NCI-H2081 (cell line): ENCODE measurements at places on chromosomes 2 and 18.

GRCh38 chr18:37393221-37393827, 172.3 kb downstream of the CELF4 start:
- DNase-seq: no peak

- no peak for DNase-seq
Observed at GRCh38 chr2:75333646-75334045, 134.3 kb upstream of the TACR1 start.

GRCh38 chr2:187545238-187545751, 8.9 kb downstream of the TFPI start:
- no peak for DNase-seq

DNA sequence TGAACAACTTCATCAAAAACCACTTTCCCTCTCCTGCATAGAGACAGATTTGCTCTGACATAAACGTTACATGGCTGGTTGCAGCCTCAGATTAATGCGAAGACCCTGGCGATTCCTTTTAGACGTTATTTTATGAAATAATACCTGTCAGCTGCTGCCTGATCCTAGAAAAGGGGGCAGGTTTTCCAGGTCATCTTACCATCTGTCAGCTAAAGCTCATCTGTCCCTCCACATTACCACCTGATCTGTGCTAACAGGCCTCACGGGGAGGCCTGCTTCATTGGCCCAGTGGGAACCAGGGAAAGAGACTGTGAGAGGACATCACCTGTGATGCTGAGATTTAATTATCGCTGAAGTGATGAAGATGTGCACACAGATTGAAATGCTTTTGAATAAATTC, 261.0 kb downstream of the ARHGAP15 start:
- no peak for DNase-seq

DNA sequence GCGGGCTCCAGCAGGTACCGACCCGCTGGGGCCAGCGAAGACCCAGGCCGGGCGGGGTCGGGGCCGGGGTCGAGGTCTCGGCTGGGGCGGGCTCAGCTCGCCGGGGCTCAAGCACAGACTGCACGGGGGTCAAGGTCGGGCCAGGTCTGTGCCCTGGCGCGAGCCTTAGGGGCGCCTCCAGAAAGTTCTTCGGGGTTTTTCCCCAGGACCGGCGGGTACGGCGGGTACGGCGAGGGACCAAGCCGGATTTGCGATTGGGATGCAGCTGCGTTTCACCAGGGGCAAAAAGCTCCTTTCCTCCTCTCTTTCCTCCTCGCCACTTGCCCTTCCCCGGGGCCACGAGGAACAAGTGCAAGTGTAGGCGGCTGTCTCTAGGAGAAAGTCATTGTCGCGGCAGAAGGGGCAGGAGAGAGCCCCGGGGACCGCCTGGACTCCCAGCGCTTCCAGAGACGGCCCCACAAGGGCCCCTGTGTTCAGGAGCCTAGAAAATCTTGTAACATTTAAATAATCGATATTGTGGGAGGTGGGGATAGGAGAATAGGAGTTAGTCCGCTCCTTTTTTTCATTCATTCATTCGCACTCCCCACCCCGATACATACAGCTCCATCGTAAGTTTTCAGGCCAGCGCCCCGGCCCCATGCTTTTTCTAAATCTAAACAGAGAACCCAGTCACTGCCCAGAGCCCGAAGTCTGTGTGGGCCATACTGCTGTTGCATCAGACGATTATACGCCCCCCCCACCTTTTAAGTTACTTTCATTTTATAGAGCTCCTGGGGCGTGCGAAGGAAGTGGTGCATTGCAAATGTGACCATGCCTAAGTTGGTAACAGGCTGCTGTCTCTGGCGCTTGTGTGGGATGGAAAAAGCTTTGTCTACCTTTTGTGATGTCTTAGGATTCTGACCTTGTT, 679 bp downstream of the PMAIP1 start:
- DNase-seq: peak; percentile 37

- DNase-seq: no peak
Observed at GRCh38 chr2:203534621-203535077, 452 bp downstream of the RAPH1 start.

- DNase-seq: no peak
Observed at GRCh38 chr2:172673056-172673683, 62.5 kb upstream of the RAPGEF4 start.

DNA sequence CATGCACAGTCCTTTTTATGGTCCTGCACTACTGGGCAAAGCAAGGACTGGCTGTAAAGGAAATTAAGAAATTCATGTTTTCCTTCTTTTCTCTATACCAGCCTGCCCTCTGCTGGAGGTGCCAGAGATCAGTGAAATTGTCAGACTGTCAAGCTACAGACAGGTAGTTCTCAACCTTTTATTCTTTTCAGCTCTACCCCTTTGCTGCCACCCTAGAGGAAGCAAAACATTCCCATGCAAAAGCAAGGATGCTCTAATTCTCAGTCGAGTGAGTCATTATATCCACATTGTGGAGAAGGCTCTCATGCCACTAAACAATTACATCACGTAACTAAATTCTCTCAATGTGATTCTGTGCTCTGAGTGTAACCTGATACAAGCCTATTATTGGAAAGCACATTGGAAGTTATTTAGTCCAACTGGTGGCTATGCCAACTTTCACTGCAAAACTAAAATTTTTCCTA, 25.0 kb upstream of the RAPGEF4 start:
- DNase-seq: peak; percentile 51

DNA sequence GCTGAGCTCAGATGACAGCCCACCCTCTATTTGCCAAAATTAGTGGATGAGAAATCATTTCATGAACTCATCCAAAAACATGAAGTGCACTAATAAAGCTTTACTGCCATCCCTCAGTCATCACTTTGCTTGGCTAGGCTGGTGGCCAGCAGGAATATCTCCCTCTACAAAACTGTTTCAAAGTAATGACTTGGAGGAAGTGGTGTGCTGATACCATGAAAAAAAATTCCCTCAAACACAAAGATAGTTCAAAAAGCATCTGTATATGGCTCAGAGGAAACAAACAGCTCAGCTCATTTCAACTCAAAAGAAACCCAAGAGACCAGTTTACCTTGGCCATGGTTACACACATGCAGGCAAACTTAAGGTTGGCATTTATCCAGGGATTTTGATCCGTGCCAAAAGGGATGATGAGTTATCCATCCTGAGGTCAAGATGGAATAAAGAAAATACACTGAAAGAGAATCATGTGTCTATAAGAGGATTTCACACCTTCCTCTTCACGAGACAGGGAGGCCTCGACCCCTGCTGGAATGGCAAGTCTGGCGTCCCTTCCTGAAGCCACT, 18.4 kb upstream of the WIPF1 start:
- no peak for DNase-seq

DNA sequence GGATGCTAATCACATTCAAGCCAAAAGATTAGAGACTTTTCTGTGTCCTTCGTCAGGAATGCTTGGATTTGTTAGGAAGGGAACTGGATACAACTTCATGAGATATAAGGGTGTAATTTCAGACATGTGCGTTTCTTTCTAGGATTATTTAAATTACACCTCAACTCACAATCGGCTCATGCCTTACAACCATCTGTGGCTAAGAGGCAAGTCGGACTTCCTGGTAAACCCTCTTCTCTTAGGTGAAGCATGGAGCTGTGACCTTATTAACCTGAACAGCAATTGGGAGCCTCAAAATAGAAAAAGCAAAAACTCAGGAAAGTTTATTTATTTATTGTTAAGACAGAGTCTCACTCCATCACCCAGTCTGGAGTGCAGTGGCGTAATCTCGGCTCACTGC, 61.8 kb downstream of the SEMA4F start:
- no peak for DNase-seq

DNA sequence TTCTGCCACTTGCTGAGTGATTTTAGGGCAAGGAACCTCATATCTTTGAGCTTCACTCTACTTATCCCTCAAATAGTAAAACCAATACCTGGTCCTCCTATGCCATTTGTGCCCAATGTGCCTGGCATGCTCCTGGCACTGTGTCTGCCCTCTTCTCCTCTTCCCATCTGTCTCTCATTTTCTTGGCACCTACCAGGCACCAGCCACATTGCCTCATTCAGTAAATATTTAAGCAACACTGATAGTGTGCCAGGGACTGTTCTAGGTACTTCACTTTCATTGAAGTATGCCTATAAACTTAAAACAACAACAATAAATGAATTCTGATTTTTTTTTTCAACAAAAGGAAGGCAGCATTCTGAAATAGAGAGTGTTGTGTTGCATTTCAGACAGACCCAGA, 15.1 kb upstream of the BOD1L2 start:
- no peak for DNase-seq

DNA sequence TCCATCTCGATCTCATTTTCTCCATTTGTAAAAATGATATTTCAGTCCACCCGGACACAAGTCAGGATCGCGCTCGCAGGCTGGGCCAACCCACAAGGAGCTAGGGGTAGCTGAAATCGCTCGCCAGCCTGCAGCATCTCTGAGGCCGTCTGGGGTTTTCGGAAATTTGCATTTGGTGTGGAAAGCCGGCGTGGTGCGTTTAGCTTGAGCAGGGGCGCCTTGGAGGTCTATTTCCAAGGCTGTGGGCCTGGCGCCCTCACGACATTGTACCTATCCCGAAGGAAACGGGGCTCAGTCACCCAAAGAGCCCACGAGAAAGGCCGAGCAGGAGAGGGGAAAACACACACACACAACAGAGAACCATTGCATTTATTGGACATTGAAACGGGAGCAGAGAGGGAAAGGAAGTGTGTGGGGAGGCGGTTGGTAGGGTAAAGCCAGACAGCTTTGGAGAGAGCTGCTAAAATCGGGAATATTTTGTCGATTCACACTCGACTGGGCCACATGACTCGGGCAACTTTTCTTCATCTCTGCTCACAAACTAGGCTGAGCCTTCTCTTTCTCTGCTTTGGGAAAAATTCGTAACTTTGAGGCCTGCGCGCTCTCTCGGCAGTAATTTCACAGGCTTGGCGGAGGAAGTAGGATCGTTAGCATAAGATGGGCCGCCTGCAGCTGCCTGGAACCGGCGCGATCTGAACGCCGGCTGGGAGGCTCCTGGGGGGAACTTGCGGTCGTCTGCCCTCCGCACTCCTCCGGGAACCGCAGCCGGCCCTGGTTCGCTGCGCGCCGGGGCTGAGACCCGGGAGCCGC, 1.1 kb upstream of the HOXD8 start:
- no peak for DNase-seq

DNA sequence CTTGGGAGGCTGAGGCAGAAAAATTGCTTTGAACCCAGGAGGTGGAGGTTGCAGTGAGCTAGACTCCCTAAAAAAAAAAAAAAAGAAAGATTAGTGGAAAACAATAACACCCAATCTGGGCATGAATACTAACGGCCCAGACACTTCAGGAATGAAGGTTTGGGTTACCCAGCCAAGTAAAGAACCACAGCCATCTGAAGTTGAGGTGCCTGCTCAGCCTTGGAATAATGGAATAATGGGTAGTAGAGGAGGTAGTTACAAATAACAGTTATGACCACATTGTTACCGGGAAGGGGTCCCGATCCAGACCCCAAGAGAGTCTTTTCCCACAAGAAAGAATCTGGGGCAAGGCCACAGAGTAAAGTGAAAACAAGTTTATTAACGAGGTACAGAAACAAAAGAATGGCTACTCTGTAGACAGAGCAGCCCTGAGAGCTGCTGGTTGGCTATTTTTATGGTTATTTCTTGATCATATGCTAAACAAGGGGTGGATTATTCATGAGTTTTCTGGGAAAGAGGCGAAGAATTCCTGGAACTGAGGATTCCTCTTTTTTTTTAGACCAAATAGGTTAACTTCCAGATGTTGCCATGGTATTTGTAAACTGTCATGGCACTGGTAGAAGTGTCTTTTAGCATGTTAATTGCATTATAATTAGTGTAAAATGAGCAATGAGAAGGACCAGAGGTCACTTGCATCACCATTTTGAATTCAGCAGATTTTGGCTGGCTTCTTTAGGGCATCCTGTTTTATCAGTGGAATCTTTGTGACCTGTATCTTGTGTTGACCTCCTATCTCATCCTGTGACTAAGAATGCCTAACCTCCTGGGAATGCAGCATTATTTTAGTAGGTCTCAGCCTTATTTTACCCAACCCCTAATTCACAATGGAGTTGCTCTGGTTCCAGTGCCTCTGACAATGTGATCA, 96.2 kb upstream of the HAAO start:
- DNase-seq: no peak

DNA sequence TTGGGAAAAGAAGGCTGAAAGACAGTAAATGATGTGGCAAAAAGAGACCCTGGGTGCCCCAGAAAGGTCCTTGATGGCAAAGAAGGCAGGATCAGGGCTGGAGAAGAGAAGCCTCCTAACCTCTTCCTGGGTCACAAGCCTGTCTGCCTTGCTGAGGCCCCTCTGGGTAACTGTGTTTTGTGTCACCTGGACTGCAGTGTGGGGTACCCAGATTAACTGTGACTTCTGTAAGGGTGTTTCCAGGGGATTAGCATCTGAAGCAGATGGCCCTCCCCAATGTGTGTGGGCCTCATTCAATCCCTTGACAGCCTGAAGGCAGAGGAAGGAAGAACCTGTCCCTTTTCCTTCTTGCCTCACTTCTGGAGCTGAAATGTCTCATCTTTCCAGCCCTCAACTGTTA, 35.6 kb upstream of the APCDD1 start:
- DNase-seq: no peak

GRCh38 chr18:45755934-45756333, 32.0 kb downstream of the SLC14A1 start:
- no peak for DNase-seq

- DNase-seq: no peak
Observed at GRCh38 chr18:36287653-36288052, 9.9 kb upstream of the FHOD3 start.

- DNase-seq: no peak
Observed at GRCh38 chr2:32007121-32007391, 3.8 kb downstream of the MEMO1 start.

GRCh38 chr2:97733341-97734035, 20.1 kb downstream of the ZAP70 start:
- DNase-seq: no peak

DNA sequence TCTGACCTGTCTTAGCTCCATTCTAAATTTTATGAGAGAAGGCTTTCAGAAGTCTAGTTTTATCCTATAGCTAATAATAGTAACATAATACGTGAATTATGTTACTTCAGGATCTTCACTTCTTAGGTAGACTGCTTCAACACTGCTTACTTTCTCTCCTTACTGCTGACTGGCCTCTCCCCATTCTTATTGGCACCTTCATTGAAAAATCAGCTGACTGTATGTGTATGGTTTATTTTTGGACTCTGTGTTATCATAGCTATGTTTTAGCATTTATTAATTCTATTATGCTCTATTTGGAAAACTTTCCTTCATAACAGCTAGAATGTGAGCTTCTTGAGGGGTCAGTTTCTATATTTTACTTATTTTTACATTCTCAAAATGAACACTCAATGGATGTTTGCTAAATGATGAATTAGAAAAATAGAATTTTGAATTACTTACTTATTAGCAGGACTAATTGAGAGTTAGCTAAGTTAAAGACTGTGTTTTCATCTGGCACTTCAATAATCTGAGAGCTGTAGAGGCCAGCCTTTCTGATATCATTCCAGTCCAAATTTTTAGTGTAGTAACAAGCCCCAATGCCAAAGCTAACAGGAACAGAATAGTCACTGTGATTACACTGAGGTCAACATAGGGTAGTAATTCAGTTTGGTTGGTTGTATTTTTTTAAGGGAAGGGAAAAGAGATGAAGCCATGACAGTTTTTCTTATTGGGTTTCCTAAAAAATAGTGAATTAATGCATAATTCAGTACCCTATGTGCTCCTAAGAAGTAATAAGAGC, 92.3 kb downstream of the TTC27 start:
- DNase-seq: no peak

- DNase-seq: no peak
Observed at GRCh38 chr18:46676182-46676835, 19.3 kb upstream of the LOXHD1 start.

GRCh38 chr2:128773641-128774319, 455.1 kb upstream of the HS6ST1 start:
- DNase-seq: no peak
